ENCODE measurements at places on chromosomes 13 and 19.

GRCh38 chr19:41945135-41945766 lies 13.9 kb downstream of the RABAC1 start:
- DNase-seq: peak; percentile 32

DNA sequence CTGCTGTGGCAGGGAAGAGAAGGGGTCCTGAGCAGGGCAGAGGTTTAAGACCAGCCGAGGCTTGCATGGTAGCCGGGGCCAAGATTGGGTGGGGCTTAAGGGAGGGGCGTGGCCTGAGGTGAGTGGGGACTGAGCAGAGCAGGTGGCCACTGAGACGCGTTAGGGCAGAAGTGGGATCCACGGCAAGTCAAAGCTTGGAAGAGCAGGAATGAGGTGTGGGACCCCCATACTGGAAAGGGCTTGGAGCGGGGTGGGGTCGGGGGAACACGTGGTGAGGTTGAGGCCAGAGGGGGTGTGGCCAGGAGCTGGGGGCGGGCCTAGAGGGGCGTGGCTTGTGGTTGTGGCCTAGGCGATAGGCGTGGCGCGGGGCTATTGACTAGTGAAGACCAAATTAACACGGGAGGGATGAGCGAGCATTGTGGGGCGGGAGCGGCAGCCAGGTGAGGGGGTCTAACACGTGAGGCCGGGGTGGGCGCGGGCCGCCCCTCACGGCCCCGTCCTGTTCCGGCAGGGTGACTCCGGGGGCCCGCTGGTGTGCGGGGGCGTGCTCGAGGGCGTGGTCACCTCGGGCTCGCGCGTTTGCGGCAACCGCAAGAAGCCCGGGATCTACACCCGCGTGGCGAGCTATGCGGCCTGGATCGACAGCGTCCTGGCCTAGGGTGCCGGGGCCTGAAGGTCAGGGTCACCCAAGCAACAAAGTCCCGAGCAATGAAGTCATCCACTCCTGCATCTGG lies 3.3 kb downstream of the CFD start:
- peak; percentile 52 for DNase-seq

DNA sequence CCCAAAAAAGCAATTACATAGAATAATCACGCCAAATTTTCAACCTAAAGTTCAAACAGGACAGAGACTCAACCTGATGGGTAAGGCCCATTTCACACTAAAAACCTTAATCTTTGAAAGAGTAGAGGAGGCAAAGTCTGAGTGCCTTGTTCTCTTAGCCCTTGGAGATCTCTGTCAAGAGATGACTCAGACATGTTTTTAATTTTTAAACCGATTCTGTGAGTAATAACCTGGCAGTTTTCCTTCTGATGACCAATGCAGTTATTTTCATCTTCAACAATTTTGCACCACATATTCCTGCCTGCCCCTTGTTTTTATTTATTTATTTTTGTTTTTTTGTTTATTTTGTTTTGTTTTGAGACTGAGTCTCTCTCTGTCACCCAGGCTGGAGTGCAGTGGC lies 11.5 kb upstream of the TNFSF9 start:
- DNase-seq: no peak

DNA sequence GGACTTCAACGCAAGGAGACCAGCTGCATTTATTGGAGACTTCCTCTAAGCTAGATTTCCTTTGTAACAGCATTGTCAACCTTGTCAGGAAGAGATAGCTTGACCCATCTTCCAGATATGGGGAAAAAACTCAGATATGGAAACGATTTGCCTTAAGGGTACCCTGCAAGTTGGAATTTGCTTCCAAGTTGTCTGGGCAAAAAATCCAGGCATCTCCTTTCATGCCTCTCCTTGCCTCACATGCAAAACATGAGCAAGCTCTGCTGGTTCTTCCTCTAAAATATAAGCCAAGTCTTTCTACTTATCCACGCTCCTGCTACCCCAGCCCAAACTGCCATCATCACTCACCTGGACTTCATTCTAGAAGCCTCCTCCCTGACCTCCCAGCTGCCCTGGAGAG lies 6.4 kb upstream of the DNMT1 start:
- DNase-seq: no peak

DNA sequence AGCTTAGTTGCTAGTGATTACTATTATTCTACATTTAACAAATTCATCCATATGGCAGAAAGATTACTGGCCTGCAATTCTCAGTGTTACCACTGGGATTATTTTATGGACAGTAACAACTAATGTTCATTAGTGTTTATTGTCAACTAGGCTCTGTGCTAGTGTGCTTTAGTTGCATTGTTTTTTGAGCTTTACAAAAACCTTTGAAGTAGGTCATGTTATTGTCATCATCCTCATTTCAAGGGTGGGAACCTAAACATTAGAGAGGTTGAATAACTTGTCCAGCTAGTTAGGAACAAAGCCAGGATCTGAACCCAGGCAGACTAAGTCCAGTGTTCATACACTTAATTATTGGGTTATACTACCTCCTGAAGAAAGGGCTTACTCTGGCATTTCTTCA lies 27.8 kb upstream of the TDRD3 start:
- no peak for DNase-seq

DNA sequence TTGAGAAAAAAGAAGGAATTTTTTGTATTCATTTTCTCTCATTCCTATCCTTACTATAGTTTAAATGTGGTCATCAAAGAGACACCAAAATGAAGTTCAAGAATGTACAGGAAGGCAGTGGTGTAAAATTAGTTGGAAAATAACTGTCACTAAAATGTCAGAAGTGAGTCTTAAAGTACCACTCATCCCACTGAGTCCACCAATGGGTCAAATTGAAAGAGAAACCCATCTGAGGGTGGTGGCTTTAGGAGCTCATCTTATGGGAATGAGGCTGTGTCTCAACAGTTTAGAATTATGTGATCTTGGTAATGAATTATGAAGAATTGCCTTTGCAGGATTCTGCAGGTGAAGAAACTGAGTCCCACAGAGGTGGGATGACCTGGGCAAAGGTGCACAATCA lies 403.5 kb downstream of the FGF9 start:
- DNase-seq: no peak

GRCh38 chr19:51060973-51061372 lies 3.9 kb downstream of the KLK13 start:
- no peak for DNase-seq

- DNase-seq: no peak
Measured at GRCh38 chr13:23554000-23554399, 16.2 kb upstream of the TNFRSF19 start.

All from RPMI8226 (cell line).